ENCODE measurements at places on chromosomes 3 and 15.

- DNase-seq = no peak
Measured at GRCh38 chr3:76134166-76134565, 348.8 kb upstream of the ZNF717 start.

GRCh38 chr15:32970847-32971246, 223.7 kb downstream of the FMN1 start:
- no peak for DNase-seq

DNA sequence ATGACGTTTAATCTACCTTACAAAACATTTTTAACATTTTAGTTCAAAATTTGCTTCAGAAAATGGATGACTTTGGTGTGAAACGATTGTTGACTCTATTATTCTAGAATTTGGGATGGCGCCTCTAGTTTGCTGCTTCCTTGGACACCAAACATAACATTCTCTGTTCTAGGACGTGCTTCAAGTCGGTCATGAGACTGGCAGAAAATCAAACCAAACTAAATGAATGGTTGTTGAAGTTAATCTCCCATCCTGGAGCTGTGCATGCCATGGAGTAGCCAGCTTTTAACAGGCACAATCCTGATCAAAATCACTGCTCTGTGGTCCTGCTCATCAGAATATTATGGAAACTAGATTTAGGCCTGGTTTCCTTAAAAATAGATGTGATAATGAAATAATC, 9.6 kb upstream of the LRRFIP2 start:
- no peak for DNase-seq

DNA sequence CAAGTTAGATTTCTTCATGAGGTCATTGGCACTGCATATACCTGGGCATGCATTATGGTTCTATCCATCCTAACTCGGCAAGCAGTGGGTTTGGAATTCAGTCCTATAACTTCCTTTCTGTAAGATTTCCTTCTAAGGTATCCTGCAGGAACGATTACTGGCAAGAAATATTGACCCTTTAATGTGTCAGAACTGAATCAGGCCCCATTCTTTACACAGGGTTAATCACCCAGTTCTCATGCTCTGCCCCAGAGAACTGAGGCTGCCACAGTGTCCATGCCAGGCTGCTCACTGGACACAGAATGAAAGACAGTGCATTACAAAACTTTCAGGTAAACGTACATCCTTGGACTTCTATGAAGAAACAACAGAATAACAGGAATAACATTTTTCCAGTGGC, 108.9 kb downstream of the RPL22L1 start:
- DNase-seq = no peak

GRCh38 chr3:158649791-158650190, 5.5 kb downstream of the GFM1 start:
- no peak for DNase-seq

DNA sequence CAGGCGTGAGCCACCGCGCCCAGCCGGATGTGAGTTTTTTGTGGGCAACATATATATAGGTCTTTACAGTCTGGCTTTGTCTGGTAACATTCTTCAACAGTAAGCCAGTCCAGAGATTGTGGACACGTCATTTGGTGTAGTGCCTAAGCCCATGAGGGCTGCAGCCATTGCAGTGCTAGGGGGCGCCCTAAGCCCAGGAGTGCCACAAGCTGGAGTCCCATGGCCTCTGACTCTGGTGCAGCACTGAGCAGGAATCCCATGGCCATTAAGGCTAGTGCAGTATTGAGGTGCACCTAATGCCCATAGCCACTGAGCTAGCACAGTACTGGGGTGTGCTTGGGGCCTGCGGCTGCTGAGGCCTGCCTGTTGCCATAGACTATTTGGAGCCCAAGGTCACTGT, 136.4 kb upstream of the NDN start:
- no peak for DNase-seq
